Temporal lobe (tissue), 4 donors: ENCODE measurements at places on chromosomes 6 and 20. TPM values are rescaled to one million over a fixed set of nuclear protein-coding genes. Genes with fewer than 3 reads are reported as not detected.

Gene GPR6
- 0.74 TPM for total RNA-seq

Gene TRAPPC3L
- total RNA-seq = under 0.01 TPM

Gene CARMIL1
- 21.1 TPM for total RNA-seq

Gene CCR6
- not detected for total RNA-seq

Gene TAGAP
- total RNA-seq = 0.49 TPM

Gene LAMP5
- 5.2 TPM for total RNA-seq

Gene EPPIN
- total RNA-seq = not detected

Gene BMP2
- 6.1 TPM for total RNA-seq

Gene ZNF335
- 8.1 TPM for total RNA-seq

Gene SCRT2
- total RNA-seq = 4.7 TPM
